Aortic smooth muscle cell (primary cell): ENCODE measurements at places on chromosomes 3 and 15. TPM values are rescaled to one million over a fixed set of nuclear protein-coding genes. Genes with fewer than 3 reads are reported as not detected.

MELTF gene
- total RNA-seq = 1.7 and 5.2 TPM in 2 replicates

NR2E3 gene
- 0.06 and 0.13 TPM in 2 replicates for total RNA-seq

GOLGA6B gene
- total RNA-seq = not detected in 2 replicates

RASSF1 gene
- total RNA-seq = 30.3 and 41.4 TPM in 2 replicates

RBP2 gene
- not detected in 2 replicates for total RNA-seq

SAMMSON gene
- total RNA-seq = not detected in 2 replicates
